ENCODE measurements at places on chromosomes 6 and 20.

GRCh38 chr6:125474061-125474460, 172.3 kb upstream of the HDDC2 start:
- DNase-seq = no peak

DNA sequence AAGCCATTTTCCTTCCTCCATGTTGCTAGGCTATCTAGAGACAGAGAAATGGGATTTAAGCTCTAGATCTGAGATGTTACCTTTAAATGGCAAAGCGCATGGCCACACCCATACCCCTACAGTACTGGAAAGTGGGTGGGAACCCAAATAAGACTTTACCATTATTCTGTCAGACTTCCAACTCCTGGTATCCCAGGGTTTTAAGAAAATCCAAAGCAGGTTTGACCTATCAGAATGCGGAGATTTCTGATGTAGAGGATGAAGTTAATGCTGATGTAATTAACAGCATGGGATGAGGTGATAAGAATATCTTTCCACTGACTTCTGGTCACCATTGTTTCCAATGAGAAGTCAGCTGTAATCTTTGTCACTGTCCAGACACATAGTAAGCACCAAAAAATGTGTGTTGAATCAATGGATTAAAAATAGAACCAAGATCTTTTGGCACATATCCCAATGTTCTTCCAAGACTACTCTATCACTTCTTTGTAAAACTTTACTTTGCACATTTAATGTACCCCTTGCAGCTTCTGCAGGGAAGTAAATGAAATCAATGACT, 140.8 kb upstream of the INSM1 start:
- no peak for DNase-seq

- no peak for DNase-seq
Observed at GRCh38 chr6:31734821-31735406, 1.4 kb downstream of the CLIC1 start.

DNA sequence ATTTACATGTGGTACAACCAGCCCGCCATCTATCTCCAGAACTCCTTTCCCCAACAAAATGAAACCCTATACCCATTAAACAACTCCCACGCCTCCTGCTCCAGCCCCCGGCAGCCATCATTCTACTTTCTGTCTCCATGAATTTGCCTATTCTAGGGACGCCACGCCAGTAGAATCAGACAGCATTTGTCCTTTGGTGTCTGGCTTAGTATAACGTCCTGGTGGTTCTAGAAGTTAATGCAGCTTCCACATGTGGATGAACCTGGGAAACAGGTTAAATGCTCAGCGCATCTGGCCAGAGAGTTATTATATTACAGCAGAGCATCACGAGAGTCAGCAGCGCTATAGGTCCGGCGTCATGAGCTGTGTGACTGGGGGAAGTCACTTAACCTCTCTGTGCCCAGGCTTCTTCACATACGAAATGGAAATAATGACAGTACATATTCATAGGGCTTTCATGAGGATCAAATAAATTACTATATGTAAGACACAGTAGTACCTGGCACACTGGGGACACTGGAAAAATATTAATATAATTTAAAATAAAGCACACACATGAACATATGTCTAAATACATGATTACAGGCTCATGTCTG, 178.7 kb upstream of the TAB2 start:
- no peak for DNase-seq

DNA sequence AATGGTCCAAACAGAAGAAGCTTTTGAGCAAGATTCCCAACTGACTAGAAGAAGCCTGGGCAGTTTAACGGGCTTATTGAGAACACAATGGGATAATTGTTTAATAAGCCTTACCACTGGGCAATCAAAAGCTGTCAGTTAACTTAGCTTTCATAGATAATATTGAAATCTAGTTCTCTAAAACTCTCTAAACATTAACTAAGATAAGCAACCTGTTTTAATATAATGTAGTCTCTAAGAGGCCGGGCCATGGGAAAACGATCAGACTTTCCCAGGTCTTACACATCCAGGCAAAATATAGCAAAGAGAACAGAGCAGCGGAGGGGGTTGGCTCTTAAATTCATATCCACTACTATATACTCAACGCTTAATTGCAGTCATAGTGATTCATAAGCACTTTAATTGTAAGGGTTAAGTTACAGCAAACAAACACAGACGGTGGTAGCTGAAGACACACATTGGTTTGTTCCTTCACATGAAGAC, 128.0 kb upstream of the FAM83B start:
- no peak for DNase-seq

DNA sequence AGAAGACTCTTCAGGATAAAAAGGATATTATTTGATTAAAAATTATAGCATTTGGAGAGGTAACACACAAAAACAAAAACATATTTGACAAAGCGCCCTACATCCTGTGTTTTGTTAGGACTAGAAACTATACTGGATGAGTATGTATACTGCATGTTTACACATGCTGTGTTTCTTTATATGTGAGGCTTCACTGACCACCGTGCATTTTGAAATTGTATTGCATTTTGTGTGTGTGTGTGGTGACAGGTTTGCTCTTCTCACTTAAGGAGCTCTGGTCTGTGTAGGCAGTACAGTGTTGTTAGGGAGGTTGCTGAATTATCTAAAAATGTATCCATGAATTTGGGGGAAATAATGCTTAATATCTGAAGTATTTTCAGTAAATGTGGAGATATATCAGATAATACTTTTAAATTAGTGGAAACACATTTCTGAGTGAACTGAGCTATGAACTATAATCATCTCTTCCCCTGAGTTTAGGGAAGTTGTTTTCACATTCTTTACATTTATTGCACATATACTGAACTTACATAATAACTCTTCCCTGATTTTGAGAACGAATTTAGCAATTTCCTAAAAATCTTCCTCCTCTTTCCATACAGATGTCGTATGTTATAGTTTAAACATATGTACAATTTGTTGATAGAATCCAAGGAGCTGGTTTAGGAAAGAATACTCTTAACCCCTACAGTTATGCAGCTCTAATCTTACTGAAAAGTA, 43.3 kb downstream of the TMEM170B start:
- DNase-seq = no peak

DNA sequence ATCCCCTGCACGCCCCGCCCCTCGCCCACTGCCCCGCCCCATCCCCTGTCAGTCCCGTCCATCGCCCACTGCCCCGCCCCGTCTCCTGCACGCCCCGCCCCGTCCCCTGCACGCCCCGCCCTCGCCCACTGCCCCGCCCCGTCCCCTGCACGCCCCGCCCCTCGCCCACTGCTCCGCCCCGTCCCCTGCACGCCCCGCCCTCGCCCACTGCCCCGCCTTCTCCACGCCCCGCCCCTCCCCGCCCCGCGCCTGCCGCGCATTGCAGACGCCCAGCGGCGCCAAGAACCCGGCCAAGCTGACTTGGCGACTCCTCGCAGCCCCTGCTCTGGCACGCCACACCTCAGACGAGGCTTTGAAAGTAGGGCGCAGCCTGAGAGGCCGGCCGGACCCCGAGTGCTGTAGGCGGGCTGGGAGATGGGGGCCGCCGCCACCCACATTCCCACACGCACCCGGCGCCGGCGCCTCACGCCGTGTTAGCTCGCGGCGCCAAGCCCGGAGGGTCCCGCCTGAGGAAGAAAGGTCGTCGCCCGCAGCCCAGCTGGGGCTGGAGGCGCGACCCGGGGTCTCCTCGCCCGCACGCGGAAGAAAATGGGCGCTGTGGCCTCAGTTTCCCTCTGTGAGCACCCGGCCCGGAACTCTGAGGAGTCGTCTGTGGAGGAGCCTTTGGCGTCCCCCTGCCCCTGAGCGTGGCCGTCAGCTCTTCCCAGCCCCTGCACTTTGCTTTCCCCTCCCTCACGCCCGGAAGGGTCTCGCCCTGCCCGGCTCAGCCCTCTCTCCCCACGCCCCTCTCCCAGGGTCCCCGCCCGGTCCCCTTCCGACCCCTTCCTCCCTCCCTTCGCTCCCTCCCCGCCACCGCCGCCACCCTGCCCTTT, at the start of gene RAD21L1:
Gene RAD21L1 (plus strand): TSS at position 262 of the 872 bp plus-strand sequence. CDS start 2,410 bp downstream, outside the sequence.
- DNase-seq = peak; percentile 88

DNA sequence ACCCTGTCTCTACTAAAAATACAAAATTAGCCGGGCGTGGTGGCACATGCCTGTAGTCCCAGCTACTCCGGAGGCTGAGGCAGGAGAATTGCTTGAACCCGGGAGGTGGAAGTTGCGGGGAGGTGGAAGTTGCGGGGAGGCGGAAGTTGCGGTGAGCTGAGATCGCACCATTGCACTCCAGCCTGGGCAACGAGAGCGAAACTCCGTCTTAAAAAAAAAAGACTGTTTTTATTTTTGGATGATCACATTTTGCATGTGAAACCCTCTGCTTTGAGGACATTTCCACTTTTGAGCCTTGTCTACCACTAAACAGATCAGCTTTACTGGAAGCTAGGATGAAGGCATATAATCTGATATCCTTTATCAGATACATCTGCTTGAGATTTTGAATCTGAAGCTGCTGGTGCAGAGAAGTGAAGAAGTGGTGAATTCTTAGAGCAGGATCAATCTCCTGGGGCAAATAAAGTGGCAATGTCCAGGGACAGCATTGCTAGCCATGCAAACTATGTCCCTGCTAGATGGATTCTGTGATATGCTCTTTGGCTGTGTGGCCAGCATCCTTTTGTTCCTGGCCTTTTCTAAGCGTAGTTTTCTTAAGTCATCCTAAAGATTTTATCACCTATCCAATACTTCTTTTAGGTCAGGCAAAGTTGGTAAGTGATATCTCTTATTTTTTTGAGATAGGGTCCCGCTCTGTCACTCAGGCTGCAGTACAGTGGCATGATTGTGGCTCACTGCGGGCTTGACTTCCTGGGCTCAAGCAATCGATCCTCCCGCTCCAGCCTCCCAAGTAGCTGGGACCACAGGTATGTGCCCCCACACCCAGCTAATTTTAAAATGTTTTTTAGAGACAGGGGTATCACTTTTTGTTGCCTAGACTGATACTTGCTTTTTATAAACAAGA, 23.3 kb downstream of the RBL1 start:
- DNase-seq = no peak

GRCh38 chr6:7532232-7532631, 9.2 kb upstream of the DSP start:
- DNase-seq = no peak

- no peak for DNase-seq
Observed at GRCh38 chr6:64429926-64430325, 794.3 kb downstream of the PHF3 start.

GRCh38 chr6:24359640-24360454, 2.0 kb upstream of the DCDC2 start:
- peak; percentile 81 for DNase-seq

GRCh38 chr6:15798533-15799255, 135.9 kb upstream of the DTNBP1 start:
- DNase-seq = no peak

GRCh38 chr6:36104836-36105235, 25.5 kb upstream of the MAPK13 start:
- DNase-seq = no peak

- DNase-seq = no peak
Observed at GRCh38 chr6:33839399-33840047, 35.7 kb upstream of the MLN start.

GRCh38 chr6:32943864-32944649, 3.2 kb upstream of the HLA-DMB start:
- DNase-seq = no peak

All from sciatic nerve (tissue), 2 donors.